ENCODE measurements at places on chromosomes 2 and 18. TPM values are rescaled to one million over a fixed set of nuclear protein-coding genes. Genes with fewer than 3 reads are reported as not detected.

Gene MPP4
- 3.6 TPM for total RNA-seq

Gene ANKRD62
- not detected for total RNA-seq

Gene BCL11A
- total RNA-seq, result 1.8 TPM

Gene OXER1
- not detected for total RNA-seq

Gene ADAM23
- 0.47 TPM for total RNA-seq

Gene TNS1
- total RNA-seq, result 140 TPM

Gene LAMA1
- 0.94 TPM for total RNA-seq

Gene MYO1B
- 254 TPM for total RNA-seq

Gene WDFY1
- total RNA-seq, result 36.8 TPM

Gene MCM6
- 19.7 TPM for total RNA-seq

Gene TP53I3
- total RNA-seq, result 50.7 TPM

Gene POLR1A
- total RNA-seq, result 34.7 TPM

Gene SLC5A7
- total RNA-seq, result not detected

Gene TBR1
- total RNA-seq, result 0.21 TPM
